Endothelial cell of umbilical vein (primary cell): ENCODE measurements at places on chromosomes 12 and 14. TPM values are rescaled to one million over a fixed set of nuclear protein-coding genes. Genes with fewer than 3 reads are reported as not detected.

DNA sequence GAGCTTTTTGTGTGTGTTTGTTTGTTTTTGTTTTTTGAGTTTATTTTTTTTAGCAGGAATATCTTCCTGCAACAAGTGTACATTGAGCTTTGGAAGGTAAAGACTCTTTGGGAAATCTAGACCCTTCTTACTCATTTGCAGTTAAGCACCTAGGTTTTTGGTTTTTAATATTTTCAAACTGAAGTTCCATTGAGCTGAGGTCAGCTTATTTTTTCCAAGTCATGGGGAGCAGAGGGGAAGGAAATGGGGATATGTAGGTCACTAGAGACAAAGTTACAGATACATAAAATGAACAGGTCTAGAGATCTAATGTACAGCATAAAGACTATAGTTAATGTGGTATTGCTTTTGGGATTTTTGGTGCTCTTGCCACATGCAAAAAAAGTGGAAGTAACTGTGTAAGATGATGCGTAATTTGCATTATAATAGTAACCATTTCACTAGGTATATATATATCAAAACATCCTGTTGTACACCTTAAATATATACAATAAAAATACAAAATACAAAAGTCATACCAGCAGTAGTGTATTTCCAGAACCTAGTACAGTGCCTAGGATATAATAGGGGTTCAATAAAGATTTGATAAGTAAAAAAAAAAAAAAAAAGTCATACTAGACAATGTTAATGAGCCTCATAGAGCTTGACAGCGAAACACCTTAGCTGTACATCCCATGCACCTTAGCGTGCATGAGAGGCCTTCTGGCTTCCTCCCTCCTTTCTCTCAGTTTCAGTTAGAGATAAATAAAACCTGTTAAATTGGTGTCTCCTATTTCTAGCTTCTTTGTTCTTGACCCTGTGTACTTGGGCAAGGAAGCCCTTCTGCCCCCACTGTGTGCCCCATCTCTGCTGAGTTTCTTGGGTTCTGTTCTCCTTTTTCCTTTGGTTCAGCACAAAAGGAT, 22.7 kb downstream of the CGRRF1 start:
- no peaks in the 10 kb centered on the region for H3K36me3 ChIP-seq
- no peaks in the 10 kb centered on the region for H3K27me3 ChIP-seq
- H3K4me1 ChIP-seq: peaks cover 9% of the 10 kb centered on the region
- no peak overlapping the region for H3K27ac ChIP-seq
- DNase-seq: no peak

GRCh38 chr14:67963545-67963944, 144.0 kb downstream of the RAD51B start:
- DNase-seq: no peak
- H3K4me3 ChIP-seq: no peak overlapping the region
- no peak overlapping the region for H3K27ac ChIP-seq
- H3K27me3 ChIP-seq: no peaks in the 10 kb centered on the region

- no peak overlapping the region for H3K27ac ChIP-seq
- peaks cover 5% of the 10 kb centered on the region for H3K27me3 ChIP-seq
- H3K36me3 ChIP-seq: no peaks in the 10 kb centered on the region
These were observed 25.5 kb downstream of the ITGA7 start for GRCh38 chr12:55682087-55682796.

- H3K27ac ChIP-seq: no peak overlapping the region
- no peak for DNase-seq
- peaks cover 39% of the 10 kb centered on the region for H3K27me3 ChIP-seq
- no peaks in the 10 kb centered on the region for H3K4me1 ChIP-seq
- H3K36me3 ChIP-seq: no peaks in the 10 kb centered on the region
- H3K4me3 ChIP-seq: no peak overlapping the region
These were observed 61.9 kb downstream of the SMUG1 start for GRCh38 chr12:54126696-54127537.

DNA sequence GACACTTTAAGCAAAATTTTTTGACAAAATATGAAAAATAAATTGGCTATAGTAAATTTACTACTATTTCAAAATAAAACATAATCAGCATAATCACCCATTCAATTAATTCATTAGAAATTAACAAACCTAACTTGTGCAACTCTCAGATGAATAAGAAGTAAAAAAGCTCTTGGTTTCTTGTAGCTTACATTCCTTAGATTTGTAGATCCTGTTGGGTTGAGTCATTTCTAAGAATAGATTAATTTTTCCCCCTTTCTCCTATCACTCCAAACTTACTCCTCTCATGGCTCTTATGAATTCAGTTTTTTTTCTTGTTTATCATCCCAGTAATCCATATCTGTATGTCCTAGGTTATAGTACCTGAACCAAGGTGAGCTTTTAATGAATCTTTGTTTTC, 230.9 kb upstream of the LRIG3 start:
- no peaks in the 10 kb centered on the region for H3K36me3 ChIP-seq
- no peak for DNase-seq
- H3K27ac ChIP-seq: no peak overlapping the region

PLBD2 gene
- 20.3 and 24.4 TPM in 2 replicates for polyA plus RNA-seq

DNA sequence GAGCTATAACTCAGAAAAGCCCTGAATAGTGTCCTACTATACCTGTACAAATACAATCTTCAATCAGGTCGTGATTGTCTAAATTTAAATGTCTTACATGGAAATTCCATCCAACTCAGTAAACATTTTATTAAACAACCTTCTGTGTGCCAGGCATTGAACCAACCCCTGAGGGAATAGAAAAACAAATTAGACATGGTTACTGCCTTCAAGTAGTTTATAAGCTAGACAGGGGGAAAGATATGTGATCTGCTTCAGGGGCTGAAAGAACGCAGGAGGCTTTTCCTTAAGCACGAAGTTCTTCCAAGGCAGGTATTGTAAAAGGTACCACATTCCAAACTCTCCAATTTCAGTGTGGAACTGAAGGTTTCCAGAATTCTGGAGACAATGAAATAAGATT, 39.7 kb upstream of the STAB2 start:
- DNase-seq: no peak
- no peaks in the 10 kb centered on the region for H3K4me1 ChIP-seq
- no peaks in the 10 kb centered on the region for H3K36me3 ChIP-seq
- peaks cover 5% of the 10 kb centered on the region for H3K27me3 ChIP-seq

DNA sequence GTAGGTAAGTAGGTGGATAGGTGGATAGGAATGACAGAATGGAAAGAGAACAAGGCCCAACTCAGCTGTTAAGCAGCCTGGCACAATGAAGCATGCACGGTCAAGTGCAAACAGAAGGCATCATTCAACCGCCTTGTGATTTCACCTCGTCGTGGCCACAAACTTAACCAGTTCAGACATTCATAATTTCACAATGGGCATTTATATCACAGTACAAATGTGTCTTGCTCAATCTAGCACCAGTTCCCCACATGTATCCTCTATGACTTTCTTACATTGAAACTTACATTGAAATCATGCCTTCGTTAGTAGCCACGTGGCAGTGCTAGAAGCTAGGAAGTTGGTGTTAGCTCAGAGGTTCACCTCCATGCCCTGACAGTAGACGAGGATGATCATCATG, 207.5 kb downstream of the ETV6 start:
- H3K27ac ChIP-seq: no peak overlapping the region
- H3K4me3 ChIP-seq: no peak overlapping the region
- H3K4me1 ChIP-seq: peaks cover 23% of the 10 kb centered on the region
- H3K27me3 ChIP-seq: no peaks in the 10 kb centered on the region
- peaks cover 6% of the 10 kb centered on the region for H3K36me3 ChIP-seq

DNA sequence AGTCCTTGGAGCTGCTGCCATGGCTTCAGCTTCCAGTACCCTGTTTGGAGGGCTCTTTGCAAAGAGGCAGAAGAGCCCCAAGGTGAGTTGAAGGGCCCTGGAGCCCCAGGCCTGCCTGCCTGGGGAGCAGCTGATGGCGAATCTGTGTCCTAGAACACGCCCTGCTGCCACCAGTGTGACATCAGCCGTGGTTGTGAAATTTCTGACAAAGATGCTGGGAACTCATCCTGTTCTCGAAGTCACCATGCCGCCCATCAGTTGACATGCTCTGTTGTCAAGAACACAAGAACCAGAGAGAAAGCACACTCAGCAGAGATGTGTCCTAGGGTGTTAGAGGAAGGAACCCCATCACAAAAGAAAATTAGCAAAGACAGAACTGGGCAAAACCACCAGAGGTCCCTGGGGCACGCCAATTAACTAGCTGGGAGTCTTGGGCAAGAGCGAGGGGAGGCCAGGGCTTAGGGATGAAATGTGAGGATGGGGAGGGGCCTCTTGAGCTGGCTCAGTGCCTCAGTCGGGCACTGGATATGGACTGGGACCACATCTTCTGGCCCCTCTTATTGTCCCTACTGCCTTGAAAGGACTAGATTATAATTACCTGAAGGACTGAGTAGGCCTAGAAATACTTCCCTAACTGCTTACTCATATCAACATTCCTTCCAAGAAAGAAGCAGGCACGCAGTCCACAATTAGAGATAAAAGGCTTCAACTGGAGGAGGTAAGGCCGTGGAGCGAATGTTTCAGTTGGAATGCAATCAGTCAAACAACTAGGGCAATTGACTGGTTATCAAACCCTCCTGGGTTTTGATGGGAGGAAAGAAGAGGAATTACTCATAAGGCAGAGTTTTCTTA, 163.1 kb downstream of the CACNA1C start:
- H3K27ac ChIP-seq: no peak overlapping the region
- no peak for DNase-seq
- H3K4me3 ChIP-seq: no peak overlapping the region
- H3K36me3 ChIP-seq: no peaks in the 10 kb centered on the region
- H3K4me1 ChIP-seq: no peaks in the 10 kb centered on the region

KRT82 gene
- not detected in 2 replicates for polyA plus RNA-seq

TAS2R8 gene
- polyA plus RNA-seq: not detected in 2 replicates

DNA sequence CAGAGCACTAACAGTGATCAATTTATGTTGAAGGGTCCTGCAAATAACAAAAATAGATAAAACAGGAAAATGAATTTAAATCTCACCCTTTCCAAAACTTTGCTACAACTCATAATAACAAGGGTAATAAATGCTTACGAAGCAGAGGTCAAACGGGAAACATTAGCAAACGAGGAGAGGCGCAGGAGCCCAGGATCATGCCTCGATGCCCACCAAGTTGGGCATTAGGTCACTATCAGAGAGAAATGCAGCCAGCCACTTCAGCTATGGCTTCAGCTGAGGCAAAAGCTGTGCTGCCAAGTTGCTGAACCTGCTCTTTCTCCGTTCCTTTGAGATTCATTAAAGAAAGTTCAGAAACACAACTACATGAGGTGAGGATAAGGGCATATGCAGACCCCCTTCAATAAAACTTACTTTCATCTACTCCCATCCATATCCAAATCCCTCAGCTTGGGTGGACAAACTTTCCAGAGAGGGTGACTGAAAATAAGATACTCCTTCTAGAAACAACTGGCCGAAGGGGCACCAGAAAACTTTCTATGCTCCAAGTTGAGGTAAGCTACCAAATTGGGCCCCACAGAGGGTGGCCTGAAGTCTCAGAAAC, 7.9 kb downstream of the NKX2-1 start:
- H3K4me1 ChIP-seq: no peaks in the 10 kb centered on the region
- no peak for DNase-seq
- H3K4me3 ChIP-seq: no peak overlapping the region
- peaks cover 86% of the 10 kb centered on the region for H3K27me3 ChIP-seq
- no peaks in the 10 kb centered on the region for H3K36me3 ChIP-seq

IAPP gene
- not detected in 2 replicates for polyA plus RNA-seq
